ENCODE measurements at places on chromosomes 7 and 10.

DNA sequence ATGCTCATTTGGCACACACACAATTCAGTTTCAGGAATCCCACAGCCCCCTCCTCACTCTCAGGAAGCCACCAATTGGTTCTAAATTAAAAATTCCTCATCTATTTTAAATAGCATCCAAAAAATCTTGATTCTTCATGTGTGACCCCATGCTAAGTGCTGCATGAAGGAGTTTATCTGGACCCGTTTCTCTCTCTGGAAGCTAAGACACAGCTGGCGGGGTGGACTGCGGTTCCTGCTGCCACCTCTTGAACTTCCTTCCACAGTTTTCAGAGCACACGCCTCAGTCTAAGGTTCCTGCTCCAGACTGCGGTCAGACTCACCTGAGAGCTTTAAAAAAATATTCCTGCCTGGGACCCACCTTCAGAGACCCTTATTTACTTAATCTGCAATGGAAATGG lies 34.5 kb downstream of the LYZL1 start:
- DNase-seq = no peak

- DNase-seq = peak; percentile 78
Measured at GRCh38 chr7:39749177-39749576, 125.8 kb downstream of the RALA start.

GRCh38 chr10:119738962-119739361 lies 13.1 kb downstream of the INPP5F start:
- no peak for DNase-seq

DNA sequence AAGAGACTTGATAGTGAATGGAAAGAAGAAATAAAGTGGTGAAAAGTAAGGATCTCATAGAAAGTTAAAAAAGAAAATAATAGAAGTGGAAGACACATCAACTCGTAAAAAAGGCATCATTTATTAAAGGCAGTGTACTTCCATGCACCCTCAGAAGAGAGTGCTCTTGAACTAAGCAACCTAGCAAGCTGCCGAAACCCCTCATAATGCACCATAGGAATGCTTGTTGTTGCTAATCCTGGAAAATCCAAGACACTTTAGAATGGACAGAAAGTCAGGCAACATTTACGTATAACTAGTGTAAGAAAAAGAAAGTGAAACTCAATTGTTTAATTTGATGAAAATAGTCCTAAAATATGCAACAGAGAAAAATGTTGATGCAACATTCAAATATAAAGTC lies 12.8 kb downstream of the TFPI2 start:
- no peak for DNase-seq

DNA sequence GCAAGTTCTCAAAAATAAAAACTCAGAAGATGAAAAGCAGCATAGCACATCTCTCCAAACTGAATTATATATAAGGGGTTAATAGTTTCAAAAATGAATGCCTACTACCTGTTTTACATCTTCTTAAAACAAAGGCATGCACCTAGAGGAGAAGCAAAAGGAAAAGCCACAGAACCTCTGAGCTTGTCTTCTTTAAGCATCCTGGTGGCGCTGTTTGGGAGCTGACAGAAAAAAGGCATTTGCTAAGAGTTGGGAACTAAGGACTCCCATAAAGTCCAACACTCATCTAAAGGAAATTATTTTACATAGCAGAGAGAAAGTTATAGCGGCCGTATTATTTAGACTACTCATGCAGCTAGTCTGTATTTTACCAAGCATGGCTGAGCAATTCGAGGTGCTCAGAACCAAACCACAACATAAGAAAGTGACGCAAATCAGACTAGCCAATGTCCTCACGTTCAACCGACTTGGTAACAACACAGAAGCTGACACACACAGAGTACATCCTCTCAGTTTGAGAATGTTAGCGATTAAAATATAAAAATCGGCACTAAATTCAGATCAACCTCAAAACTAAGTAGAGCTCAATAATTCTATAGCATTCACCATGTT lies 38.8 kb downstream of the PTN start:
- peak; percentile 9 for DNase-seq

- no peak for DNase-seq
Measured at GRCh38 chr10:46273506-46274477, 13.0 kb upstream of the ANTXRL start.

GRCh38 chr7:17646253-17646956 lies 293.9 kb downstream of the SNX13 start:
- DNase-seq = peak; percentile 16

DNA sequence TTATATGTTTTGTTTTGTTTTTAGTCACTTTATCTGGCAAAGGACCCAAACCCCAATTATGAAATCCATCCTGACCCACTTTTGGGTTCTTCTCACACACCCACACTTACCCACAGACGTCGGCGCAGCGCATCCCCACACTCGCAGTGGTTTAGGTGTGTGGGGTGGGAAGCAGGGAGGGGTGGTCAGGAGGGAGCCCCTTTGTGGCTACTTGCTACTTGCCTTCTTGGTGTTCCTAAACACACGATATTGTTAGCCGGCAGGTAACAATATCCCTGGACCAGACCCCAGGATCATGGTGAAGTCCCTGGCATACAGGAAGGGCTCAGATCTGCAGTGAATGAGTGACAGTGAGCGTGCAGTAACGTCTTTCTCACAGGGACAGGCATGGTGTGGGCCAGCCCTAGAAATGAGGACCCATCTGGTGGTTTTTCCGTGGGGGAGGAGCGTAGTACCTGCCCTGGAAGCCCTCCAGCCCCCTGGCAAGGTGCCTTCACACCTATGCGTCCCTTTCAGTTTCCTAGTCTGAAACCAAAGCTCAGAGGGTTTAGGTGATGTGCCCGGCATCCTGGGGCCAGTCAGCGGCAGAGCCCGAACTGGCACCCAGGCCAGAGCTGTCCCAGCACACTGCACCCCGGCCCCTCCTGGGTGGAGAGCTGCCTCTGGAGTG lies 4.4 kb downstream of the SPOCK2 start:
- DNase-seq = no peak

GRCh38 chr10:112732277-112732921 lies 217.6 kb upstream of the TCF7L2 start:
- no peak for DNase-seq

GRCh38 chr7:9523579-9523978 lies 1090.2 kb downstream of the NXPH1 start:
- no peak for DNase-seq

DNA sequence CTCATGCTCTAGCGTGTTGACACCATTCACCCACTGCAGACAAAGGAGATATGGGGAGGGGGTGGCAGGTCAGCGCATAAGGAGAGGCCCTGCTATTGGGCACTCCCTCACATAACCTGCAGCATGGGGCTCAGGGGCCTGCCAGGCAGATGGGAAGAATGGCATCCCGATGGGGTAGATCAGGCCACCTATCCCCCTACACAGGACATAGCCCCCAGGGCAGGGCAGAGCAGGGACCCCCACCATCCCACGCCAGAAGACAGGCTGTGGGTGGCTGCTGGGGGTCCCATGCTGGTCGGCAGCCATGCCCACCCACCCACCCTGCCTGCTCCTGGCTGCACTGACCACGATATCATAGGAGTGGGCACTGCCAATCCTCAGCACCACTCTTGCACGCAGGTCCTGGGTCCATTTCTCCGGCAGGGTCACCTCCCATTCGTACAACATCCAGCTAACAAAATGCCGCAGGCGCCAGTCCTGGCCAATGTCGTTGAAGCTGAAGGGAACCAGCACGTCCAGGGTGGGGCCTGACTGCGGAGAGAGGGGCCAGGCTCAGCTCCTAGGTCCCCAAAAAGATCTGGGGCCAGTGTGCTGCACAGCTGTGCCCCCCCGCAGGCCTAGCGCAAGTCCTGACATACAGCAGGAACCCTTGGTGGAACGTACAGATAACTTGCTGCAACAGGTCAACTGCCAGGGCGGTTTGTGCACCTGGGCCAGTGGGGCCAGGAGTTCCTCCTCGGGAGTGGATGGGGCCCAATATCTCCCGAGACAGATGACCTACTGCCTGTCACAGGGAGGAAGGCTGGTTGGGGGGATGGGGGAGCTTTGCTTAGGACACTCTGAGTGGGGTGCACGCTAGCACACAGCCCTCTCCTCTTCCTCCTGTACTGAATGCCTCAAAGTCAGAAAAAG lies 45.9 kb upstream of the ZNF479 start:
- no peak for DNase-seq

DNA sequence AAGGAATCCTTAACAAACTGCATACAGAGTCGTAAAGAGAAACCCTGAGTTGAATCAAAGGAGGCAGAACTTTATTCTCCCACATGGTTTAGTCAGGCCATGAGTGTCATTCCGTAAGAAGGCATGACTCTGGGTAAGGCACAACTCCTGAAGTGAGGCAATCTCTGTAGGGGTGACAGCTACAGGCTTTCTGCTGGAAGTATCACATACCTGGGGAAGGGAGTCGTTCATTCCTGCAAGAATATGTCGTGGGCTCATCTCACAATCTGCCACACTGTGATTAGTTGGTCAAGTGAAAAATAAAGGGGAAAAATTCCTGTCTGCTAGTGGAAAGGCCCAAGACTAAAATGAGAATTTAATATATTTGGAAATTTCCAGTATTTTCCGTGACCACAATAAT lies 392.6 kb downstream of the POM121L12 start:
- DNase-seq = no peak

- DNase-seq = no peak
Measured at GRCh38 chr10:120883071-120883470, 31.9 kb downstream of the WDR11 start.

- no peak for DNase-seq
Measured at GRCh38 chr10:129761981-129762956, 201.8 kb downstream of the EBF3 start.

GRCh38 chr10:125006188-125006680 lies 64.3 kb downstream of the ZRANB1 start:
- DNase-seq = no peak

GRCh38 chr10:125029584-125030242 lies 87.8 kb downstream of the ZRANB1 start:
- peak; percentile 44 for DNase-seq

- no peak for DNase-seq
Measured at GRCh38 chr7:141575164-141575563, 24.0 kb downstream of the AGK start.

- DNase-seq = no peak
Measured at GRCh38 chr7:132953468-132953867, 128.4 kb downstream of the CHCHD3 start.

- no peak for DNase-seq
Measured at GRCh38 chr10:10564081-10564794, 453.4 kb upstream of the CELF2 start.

DNA sequence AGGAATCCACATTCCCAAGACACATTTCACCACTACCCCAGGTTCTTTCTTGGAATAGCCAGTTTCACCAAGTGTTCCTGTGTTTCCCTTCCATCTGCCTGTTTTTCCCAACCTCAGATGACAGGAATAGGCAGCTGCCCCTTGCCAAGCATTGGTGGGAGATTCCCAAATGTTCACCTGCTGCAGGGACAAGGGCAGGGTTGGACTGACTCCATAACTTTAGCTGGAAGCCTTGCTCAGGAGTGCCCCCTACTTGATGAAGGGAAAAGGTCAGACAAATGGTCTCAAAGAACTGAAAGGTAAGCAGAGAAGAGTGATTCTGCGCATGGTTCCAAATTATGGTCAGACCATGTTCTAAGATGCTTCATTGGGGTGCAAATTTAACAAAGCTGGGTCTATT lies 45.1 kb upstream of the LYZL1 start:
- no peak for DNase-seq

DNA sequence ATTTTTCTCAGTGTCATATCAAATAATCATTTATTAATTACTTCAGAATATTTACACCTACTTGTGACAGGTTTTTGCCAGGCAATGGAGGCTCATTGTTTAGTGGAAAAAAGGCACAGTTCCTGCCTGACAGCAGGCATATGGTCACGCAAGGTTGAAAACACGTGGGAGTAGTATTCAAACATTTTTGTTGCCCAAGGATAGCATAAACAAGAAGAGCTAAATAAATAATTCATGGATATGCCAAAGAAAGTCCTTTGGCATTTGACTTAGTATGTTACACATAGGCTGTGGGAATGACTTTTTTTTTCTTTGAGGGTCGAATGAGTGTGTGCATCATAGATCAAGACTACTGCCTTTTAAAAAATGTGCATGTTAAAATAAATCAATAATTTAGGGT lies 120.5 kb upstream of the SEMA3E start:
- no peak for DNase-seq

DNA sequence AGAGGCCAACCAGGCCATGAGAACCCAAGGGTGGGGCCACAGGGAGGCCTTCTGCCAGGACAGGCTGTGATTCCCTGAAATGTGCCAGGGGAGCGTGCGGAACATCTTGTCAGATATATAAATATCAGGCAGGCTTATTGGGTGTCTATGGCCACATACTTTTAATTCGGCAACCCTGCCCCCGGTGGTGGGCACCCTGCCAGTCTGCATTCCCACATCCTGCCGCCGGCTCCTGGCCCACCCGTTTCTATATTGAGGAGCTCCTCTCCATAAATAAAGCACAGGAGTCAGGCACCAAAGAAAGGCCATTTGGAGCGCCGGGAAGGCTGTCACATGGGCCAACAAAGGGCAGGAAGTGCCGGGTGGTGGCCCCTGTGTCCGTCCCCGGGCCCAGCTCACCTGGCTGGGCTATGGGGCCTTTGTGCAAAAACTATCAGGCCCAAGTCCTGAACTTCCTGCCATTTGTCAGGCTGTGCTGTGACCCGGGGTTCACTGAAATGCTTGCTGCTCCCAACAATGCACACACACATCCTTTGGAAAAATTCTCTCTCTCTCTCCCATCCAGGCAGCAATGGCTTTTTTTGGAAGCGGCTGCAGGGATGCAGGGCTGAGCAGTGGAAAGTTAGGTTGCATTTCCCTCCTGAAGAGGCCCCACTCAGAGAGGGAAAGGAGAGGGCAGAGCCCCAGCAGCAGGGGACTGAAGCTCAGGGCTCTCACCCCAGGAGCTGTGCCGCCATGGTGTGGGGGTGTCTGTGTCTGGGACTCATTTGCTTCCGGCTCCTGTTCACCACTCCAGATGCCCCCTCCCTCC lies 25.0 kb upstream of the PODXL start:
- DNase-seq = no peak

- DNase-seq = peak; percentile 46
Measured at GRCh38 chr10:102431452-102432124, 786 bp downstream of the CUEDC2 start.

- DNase-seq = no peak
Measured at GRCh38 chr10:48478980-48479811, 125.7 kb downstream of the ARHGAP22 start.

- DNase-seq = no peak
Measured at GRCh38 chr7:156327474-156327873, 313.1 kb upstream of the RNF32 start.

- DNase-seq = peak; percentile 46
Measured at GRCh38 chr7:55110993-55111361, 92.2 kb downstream of the EGFR start.

GRCh38 chr7:26102176-26102575 lies 49.8 kb upstream of the NFE2L3 start:
- DNase-seq = no peak

DNA sequence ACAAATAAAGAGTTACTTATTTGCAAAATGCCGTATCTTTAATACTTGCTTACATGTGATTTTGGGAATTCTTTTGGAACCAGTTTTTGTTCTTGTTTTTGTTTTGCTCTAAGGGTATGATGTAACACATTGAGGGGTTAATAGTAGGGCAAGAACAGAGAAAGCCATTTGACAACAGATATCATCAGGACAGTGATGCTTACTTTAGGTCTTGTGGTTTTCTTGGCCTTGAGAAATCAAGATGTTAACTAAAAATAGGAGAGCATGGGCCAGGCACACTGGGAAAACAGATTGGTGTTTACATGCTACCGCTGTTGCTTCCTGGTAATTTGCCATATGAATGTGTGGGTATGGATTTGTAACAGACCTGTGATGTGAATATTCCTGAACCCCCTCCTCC lies 3.7 kb downstream of the SAMD8 start:
- DNase-seq = no peak

GRCh38 chr10:127102176-127102575 lies 94.2 kb downstream of the INSYN2A start:
- no peak for DNase-seq

GRCh38 chr7:8284606-8285005 lies 22.6 kb upstream of the ICA1 start:
- DNase-seq = no peak
